ENCODE measurements at places on chromosomes 16 and 17.
A peak's percentile ranks its signal among the peaks of the same experiment; 100 is the strongest.

DNA sequence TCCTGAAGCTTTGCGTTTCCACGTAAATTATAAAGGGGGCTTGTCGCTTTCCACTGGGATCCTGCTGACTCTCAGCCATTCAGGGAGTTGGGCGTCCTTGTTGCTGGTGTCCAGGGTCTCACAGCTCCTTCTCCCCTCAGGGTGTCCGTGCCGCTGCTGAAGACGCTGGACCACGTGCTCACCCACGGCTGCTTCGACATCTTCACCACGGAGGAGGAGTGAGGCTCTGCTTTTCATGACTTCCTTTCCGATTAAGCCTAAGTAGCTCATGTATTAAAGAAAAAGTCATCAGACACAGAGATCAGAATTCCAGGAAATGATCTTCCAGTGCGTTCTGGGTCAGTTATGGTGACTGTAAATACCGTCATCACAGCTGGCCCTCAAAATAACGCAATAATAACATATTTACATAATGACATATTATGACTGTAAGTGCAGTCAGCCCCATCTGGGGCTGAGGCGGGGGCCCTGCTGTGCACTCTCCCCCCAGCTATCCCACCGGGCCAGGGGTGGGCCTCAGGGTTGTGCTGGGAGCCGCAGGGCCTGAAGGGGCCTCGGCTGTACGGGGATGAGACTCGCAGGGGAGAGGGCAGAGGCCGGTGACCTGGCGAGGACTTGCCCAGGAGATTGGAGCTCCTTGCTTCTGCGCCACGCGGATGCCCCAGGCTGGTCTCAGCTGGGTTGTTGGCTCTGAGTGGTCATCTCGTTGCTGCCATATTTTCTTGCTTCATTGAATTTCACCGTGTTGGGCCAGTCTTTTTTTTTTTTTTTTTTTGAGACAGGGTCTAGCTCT is 92.9 kb upstream of the ZNF750 start:
- DNase-seq, result no peak

DNA sequence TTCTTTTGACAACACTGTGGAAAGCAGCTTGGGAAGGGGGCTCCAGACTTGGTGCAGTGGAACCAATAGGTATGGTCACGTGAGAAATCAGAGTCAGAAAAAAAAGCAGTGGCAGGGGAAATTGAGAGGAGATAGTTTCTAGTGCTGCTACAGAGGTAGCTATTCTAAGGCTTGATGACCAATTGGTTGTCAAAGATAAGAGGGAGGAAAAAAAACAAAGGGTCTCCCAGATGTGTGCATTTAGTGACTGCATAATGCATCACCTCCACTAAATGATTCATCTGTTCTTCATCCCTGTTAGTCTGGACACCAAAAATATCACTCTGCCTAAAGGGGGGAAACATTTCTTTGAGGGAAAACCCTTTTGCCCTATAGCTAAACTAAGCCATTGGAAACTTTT is 56.5 kb downstream of the PIGL start:
- no peak for DNase-seq

GRCh38 chr16:84875846-84876245 is 56.1 kb downstream of the CRISPLD2 start:
- no peak for DNase-seq

DNA sequence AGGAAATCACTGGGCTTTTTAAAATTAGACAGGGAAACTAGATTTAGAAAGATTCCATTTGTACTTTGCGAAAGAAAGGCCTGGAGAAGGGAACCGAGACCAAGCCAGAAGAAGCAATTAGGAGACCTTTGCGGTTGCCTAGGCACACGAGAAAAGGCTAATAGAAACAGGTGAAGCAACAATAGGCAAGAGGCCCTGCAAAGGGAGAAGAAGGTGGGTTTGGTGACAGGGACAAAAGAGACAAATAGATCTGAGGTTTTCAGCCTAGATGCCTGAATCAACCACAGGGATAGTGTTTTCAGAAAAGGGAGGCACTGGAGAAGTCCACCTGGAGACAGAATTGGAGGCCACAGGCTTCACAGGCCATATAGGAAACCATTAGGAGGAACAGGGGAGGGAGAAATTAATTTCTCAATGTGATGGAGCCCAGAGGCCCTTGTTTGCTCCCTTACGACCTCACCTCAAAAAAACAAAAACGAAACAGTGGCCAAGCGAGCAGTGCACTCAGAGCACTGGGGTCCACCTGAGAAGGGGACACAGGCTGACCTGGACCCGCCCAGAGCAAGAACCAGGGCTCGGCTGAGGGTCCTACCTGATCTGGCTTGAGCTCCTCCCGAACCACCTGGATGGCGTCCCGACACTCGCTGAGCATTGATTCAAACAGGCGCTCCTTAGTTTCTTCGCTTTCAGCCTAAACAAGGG is 22.3 kb downstream of the SRP68 start:
- DNase-seq, result no peak

DNA sequence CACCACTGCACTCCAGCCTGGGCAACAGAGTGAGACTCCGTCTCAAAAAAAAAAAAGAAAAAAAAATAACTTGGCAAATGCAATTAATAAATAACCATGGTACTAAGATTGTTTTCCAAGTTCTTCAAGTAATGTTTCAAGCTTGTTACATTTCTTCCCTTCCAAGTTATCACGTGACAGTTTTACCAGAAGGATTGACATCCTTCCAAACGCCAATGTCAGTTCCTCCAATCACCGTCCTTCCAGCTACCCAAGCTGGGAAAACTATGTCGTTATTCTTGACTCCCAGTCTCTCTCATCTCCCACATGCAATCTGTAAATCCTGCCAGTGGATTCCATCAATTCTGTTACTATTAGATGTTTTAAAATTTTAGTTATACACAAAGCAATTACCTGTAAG is 3.9 kb upstream of the PHAF1 start:
- no peak for DNase-seq

- DNase-seq, result peak; percentile 77
Observed at GRCh38 chr17:16215273-16215964, at the start of gene NCOR1. Gene NCOR1 (minus strand): TSS chr17:16215534. CDS start chr17:16194569, 20,965 bp downstream.

DNA sequence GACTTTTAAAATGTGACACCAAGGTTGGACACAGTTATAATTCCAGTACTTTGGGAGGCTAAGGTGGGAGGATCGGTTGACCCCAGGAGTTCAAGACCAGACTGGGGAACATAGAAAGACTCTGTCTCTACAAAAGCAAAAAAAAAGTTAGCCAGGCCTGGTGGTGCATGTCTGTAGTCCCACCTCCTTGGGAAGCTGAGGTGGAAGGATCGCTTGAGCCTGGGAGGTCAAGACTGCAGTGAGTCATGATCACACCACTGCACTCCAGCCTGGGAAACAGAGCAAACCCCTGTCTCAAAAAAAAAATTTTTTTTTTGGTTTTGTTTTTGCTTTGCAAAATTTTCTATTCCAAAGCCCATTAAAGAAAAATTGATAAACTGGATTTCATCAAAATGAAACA is 281.4 kb downstream of the BCAS3 start:
- DNase-seq, result no peak

- DNase-seq, result no peak
Observed at GRCh38 chr16:12062343-12063003, 85.9 kb downstream of the SNX29 start.

GRCh38 chr17:77317091-77317750 is 176.5 kb downstream of the SEC14L1 start:
- DNase-seq, result no peak

All from GM12892 (cell line).